Karpas-422 (cell line): ENCODE measurements at places on chromosomes 13 and 19. TPM values are rescaled to one million over a fixed set of nuclear protein-coding genes. Genes with fewer than 3 reads are reported as not detected.

DNA sequence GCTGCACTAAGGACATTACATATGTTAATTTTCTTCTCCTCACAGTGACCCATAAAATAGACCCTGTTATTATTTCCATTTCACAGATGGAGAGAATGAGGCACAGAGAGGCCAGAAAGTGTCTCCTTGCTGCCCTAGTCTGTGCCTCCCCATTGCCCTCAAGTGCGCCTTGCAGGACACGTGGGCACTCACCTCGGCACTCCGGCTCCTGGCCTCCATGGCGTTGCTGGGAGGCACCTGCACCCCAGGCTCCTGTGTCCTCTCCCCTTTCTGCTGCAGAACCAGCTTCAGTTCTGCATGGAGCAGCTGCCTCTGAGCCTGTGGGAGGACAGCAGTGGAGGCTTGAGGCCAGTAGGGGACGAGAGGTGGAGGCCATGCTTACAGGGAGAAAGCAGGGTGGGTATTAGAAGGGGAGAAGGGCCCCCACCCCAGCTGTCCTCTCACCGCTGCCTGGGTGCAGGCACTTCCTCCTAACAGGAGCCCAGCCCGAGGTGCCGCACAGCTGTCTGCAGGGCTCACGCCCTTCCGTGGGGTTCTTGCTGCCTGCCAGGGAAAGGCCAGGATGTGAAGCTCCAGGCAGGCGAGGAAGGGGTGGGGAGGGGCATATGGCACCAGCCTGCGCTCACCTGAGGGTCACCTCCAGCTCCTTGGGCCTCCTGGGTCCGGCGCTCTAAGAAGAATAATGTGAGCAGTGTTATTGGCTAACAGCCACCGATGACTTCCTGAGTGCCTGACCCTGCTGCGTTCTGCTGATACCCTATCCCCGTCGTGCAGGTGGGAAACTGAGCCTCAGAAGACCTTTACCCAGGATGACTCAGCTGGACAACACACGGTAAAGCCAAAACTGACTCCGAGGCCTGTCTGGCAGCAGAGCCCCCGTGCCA, 5.2 kb downstream of the PRX start:
- DNase-seq: no peak

DNA sequence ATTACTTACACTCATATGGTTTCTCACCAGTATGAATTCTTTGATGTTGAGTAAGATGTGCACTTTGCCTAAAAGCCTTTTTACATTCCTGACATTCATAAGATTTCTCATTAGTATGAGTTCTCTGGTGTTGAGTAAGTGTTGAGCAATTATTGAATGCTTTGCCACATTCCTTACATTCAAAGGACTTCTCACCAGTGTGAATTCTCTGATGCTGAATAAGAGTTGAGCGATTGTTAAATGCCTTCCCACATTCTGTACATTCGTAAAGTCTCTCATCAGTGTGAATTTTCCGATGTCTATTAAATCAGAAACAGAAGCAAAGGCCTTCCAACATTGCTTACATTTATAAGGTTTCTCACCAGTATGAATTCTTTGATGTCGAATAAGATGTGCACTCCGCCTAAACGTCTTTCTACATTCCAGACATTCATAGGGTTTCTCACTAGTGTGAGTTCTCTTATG, 14.2 kb upstream of the ZFP30 start:
- no peak for DNase-seq

- DNase-seq: no peak
Observed at GRCh38 chr13:48436661-48437288, 23.9 kb upstream of the LPAR6 start.

GRCh38 chr13:76198568-76199163, 562.5 kb downstream of the LMO7 start:
- DNase-seq: no peak

- no peak for DNase-seq
Observed at GRCh38 chr13:72534951-72535640, 192.3 kb downstream of the MZT1 start.

GRCh38 chr19:31204115-31204514, 145.1 kb downstream of the TSHZ3 start:
- DNase-seq: no peak

DNA sequence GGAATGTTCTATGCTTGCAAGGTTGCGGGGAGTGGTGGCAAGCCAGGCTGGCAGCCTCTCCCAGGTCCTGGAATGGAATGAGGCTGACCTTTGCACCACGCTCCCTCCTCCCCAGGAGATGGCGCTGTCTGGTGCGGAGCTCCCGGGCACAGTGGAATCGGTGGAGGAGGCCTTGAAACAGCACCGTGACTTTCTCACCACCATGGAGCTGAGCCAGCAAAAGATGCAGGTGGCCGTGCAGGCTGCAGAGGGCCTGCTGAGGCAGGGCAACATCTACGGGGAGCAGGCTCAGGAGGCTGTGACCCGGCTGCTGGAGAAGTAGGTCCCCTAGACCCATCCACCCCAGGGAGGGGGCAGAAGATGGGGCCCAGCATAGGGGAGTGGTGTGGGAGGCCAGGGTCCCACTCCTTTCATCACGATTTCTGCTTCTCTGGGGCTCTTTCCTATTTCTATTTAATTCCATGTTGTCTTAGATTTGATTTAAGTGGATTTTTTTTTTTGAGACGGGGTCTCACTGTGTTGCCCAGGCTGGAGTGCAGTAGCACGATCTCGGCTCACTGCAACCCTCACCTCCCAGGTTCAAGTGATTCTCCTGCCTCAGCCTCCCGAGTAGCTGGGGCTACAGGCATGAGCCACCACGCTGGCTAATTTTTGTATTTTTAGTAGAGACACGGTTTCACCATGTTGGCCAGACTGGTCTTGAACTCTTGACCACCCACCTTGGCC, 53.2 kb upstream of the SHKBP1 start:
- peak; percentile 92 for DNase-seq

DNA sequence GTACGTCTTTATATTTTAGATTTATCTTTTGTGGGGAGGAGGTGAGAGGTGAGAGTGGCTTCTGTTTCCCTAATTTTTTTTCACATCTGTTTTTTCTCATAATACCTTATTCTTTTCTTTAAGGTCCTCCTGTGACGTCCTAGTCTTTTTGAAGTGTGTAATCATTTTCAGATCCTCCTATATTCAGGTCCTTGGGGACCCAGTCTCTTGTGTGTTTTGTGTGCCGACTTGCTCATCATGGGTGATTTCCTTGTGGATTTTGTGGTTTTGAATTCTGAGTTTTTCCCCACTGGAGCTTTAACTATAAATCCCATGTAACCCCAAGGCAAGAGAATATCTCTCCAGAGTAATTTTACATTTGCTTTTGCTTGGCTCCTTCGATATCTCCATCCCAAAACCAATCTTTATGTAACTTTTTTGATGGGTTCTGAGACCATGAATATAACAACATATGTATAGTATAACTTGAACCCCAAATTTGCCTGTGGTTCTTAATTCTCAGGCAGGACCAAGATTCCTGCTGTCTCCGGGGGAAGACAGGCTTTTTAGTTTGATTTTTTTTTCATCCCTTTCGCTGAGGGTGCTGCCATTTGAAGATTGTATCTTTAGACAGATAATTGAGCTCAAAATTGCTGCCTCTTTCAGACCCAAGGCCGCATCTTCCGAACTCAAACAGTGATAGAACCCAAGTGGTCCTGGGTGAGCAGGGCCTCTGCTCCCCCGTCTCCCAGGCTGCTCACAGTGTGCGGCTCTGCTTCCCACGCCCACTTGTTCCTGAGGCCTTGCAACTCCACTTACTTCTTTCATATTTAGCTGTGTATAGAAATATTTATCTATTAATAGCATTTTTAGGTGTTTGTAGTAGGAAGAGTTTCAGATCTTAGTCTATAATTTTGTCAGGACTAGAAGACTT, 59.1 kb upstream of the GPR183 start:
- peak; percentile 52 for DNase-seq

DNA sequence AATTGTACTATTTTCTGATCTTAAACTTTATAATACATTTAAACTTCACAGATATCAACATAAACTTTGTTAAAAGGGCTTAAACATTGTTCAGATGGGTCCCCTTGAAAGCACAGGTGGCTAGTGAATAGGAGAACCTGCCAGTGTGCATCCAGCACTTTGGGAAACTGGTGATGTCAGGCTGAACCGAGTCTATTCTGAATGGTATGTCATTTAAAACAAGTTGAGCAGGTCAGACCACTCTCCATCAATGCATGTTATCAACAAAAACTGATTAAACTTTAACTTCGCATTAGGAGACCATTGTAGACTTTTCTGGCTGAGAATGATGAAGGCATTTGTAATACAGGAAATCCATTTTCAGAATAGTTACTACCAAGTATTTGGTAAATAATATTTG, 50.1 kb upstream of the FREM2 start:
- DNase-seq: no peak

- peak; percentile 85 for DNase-seq
Observed at GRCh38 chr13:99916366-99917103, 55.0 kb downstream of the ZIC5 start.

DNA sequence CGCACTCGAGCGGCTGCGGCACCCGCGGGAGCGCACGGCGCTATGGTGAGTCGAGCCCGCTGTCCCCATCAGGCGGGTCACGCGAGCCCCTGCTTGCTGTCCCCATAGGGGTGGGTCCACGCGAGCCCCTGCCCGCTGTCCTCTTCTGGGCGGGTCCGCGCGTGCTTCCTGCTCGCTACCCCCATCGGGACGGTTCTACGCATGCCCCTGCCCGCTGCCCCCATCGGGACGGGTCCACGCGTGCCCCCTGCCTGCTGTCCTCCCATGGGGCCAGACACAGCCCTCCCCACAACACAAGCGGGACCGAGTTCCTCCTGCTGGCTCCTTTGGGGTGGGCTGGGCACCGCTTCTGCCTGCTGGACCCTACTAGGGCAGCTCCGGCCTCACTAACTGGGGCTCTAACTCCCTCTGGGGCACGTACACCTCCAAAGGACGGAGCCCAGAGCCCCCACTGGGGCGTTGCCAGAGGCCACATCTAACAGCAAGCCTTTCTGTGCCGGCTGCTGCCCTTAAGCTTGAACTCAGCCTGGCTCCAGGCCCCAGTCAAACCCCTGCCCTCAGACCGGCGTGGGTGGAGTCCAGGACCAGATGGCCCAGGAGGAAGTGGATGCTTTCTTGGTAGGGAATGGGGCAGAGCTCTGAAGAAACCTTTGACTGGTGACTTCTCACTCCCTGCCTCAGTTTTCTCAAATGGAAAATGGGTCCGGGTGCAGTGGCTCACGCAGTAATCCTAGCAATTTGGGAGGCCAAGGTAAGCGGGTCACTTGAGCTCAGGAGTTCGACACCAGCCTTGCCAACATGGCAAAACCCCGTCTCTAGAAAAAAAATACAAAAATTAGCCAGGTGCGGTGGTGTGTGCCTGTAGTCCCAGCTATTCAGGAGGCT, 722 bp downstream of the COLGALT1 start:
- DNase-seq: peak; percentile 79

DNA sequence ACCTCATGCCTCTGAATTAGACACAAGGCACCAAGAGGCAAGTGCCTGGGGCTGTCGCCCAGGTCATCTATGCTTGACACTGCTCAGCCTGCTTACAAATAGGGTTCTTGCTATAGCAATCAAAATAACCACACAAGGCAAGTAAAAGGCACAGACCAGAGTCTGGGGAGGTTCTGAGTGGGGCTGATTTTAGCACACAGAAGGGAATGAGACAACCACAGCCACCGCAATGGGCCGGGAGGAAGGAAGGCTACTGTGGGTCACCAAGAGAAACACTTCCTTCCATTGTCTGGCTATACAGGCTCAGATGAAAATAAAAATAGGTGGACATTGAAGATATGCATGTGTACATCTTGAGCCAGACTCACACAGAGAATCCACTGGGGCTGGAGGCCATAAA, 159.1 kb downstream of the DLEU7 start:
- DNase-seq: no peak

GRCh38 chr19:46886546-46887239, 25.9 kb downstream of the ARHGAP35 start:
- no peak for DNase-seq

Gene FCER2
- 0.14 TPM in 1 of 2 replicates, not detected in the other for total RNA-seq

Gene IZUMO4
- 285 and 487 TPM in 2 replicates for total RNA-seq

Gene NOTCH3
- 0.45 and 3.2 TPM in 2 replicates for total RNA-seq

Gene MAMSTR
- total RNA-seq: 0.58 and 0.78 TPM in 2 replicates

Gene GRIN3B
- total RNA-seq: 1.4 TPM in 1 of 2 replicates, not detected in the other

Gene CELF5
- total RNA-seq: not detected in 2 replicates

Gene SLC10A2
- total RNA-seq: not detected in 2 replicates

Gene PEX11G
- 1.0 and 1.8 TPM in 2 replicates for total RNA-seq

Gene ZNF541
- not detected in 2 replicates for total RNA-seq

Gene ZGLP1
- total RNA-seq: 5.3 and 7.1 TPM in 2 replicates
